ENCODE measurements at places on chromosomes 12 and 14.

DNA sequence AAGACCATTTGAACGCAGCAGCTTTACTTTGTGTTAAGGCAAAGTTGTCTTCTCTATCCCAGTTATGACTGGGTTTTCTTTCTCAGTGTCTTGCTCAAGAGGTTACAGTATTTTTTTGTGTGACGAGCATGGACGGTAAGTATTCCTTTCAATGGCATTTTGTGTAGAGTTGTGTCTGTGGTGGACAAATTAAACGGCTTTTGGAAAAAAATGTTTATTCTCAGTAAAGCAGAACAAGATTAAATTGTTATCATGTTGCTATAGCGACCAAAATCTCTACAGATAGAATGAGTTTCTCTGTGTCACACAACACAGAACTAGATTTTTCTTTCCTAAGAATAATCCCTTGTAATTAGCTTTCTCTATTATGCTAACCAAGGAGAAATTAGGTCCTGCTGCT is 417.1 kb downstream of the AEBP2 start:
- DNase-seq, result no peak

GRCh38 chr14:63295231-63295685 is 23.5 kb downstream of the GPHB5 start:
- DNase-seq, result no peak

GRCh38 chr12:106841510-106842302 is 67.2 kb downstream of the RIC8B start:
- DNase-seq, result no peak

DNA sequence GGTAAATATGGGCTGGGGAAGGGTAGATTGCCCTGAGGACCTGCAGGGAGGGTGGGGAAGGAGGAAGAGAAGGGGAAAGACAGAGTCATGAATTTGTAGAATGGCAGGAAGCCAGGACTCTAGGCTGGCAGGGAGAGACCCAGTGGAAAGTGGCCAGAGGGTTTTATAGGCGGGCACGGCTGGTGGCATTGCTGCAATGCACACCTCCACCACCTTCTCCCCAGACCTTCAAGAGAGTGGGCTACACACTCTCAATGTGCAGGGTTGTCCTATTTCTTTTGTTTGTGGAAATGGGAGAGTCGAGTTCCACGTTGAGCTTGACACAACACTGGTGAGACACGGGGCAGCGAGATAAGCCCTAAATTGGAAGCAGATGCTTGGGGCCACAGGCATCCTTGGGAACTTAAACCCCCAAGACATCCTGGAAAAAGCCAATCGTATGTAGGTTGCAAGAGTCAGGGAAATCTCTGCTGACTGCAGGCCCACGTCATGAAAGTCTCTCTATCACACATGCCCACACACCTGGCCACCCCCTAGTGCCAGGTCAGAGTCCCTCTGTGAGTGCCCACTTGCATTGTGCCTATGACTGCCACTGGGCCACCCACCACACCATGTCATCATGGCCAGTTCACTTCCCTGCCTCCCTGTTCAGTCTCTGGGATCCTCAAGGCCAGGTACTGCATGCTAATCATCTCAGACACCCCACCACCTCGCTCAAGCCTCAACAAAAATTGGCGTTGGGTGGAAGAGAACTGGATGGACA is 38.0 kb upstream of the BDKRB2 start:
- DNase-seq, result peak; percentile 36

DNA sequence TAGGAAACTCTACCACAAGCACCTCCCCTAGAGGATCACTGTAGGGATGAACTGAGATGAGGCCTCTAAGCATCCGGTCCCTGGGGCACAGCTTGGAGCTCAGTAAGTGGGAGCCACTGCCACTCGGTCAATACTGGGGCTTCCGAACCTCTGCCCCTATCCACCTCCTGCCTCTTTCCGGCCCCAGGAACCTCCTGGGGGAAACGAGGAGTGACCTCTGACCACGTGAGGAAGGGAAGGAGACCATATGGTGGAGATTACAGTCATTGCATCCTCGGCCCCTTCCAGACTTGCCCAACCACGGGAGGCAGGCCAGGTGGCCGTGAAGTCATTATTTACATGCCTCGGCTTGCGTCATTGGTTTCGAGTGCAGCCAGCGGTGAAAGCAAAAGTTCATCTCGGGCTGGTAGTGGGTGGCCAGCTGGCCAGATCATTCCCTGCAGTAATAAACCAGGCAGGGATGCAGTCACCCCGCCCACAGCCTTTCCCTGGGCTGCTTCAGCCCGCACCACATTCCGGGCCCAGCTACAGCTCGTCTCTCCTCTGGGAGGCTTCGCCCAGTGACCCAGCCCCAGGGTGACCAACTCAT is 65.4 kb downstream of the C14orf132 start:
- DNase-seq, result peak; percentile 82

GRCh38 chr14:104966981-104967385 is 11.2 kb downstream of the AHNAK2 start:
- no peak for DNase-seq
